Activated CD4-positive, alpha-beta T cell treated with anti-CD3 and anti-CD28 coated beads, Interleukin-10, Interleukin-2, amounts not matched to agents 100 ng/mL and 50 ng/mL, durations not matched to agents 16 hours and 8 hours (primary cell): ENCODE measurements at places on chromosomes 13 and 19.
A peak's percentile ranks its signal among the peaks of the same experiment; 100 is the strongest.

DNA sequence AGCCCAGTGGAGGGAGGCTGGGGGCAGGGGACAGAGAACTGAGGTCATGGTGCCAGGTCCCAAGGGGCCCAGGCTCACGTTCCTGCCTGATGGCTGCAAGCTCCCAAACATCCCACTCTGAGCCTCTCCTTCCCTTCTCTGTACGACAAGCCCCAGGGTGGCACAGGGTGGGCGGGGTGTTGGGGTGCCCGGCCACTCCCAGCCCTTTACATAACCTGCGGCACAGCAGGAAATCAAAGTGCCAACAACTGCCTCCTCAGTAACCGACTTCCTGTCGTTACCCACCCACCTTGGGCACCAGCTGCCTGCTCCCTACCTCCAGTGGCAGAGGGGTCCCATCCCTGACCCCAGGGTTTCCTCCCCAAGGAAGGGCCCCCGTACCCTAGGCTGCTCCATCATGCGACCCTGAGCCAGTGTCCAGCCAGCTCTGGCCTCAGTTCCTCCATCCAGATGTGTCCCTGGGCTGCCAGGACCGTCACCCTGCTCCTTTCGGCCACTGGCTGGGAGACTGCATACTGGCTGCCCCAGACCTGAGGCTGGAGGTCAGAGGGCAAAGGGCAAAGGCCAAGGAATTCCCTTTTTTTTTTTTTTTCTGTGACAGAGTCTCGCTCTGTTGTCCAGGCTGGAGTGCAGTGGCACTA lies 27.7 kb upstream of the NFIC start:
- peak; percentile 59 for DNase-seq

DNA sequence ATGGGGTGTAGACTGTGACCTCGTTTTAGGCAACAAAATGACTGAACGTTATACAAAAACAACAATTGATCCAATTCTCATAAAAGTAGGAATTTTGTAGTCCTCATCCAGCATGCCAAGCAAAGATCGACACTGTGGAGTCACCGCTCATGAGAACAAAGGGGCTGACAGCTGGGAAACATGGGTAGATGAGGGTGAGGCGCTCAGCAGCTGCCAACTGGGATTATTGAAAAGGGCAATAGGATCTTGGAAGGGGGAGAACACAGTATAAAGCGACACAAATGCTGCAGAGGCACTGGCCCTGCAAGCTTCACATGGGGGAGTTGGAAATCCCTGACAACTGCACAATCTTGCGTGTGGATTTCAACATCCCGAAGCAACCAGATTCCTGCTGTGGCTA lies 5.4 kb upstream of the ZNF765 start:
- no peak for DNase-seq

DNA sequence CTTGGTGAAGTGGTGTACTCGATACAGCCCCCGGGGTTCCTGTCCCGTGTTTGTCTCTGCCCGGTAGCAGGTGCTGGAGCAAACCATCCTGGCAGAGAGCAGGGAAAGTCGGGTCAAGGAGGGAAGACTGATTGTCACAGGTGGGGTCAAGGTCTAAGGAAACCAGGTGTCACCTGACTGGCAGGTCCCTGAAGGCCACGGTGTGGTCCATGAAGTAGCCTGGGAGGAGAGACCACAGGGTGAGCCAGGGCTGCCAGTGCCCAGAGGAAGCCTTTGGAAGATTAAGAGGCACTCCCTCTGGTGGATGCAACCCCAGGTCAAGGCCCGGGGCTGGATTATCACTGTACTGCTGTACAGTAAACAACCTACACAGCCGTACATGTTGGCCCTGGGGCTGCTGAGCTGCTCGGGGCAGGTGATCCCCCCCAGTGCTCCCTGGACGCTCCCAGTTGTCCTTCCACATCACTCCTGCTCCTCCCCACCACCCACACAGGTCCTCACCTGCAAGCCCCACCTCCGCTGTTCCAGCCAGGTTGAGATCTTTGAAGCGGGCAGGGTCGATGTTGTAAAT lies 6.0 kb upstream of the CCER2 start:
- no peak for DNase-seq

DNA sequence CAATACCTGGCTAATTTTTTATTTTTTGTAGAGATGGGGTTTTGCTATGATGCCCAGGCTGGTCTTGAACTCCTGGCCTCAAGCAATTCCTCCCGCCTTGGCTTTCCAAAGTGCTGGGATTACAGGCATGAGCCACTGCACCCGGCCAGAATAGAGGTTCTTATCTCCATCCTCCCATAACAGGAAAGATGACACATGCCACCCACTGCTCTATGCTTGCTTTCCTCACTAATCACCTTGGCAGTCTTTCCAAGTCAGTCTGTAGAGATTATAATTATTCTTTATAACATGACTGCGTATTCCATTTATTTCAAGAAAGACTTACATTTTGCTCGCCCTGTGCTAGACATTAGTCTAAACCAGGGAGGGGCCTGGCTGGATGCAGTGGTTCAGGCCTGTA lies 6.7 kb downstream of the VAV1 start:
- DNase-seq, result no peak

- DNase-seq, result no peak
Observed at GRCh38 chr13:91740756-91741155, 342.3 kb downstream of the GPC5 start.

DNA sequence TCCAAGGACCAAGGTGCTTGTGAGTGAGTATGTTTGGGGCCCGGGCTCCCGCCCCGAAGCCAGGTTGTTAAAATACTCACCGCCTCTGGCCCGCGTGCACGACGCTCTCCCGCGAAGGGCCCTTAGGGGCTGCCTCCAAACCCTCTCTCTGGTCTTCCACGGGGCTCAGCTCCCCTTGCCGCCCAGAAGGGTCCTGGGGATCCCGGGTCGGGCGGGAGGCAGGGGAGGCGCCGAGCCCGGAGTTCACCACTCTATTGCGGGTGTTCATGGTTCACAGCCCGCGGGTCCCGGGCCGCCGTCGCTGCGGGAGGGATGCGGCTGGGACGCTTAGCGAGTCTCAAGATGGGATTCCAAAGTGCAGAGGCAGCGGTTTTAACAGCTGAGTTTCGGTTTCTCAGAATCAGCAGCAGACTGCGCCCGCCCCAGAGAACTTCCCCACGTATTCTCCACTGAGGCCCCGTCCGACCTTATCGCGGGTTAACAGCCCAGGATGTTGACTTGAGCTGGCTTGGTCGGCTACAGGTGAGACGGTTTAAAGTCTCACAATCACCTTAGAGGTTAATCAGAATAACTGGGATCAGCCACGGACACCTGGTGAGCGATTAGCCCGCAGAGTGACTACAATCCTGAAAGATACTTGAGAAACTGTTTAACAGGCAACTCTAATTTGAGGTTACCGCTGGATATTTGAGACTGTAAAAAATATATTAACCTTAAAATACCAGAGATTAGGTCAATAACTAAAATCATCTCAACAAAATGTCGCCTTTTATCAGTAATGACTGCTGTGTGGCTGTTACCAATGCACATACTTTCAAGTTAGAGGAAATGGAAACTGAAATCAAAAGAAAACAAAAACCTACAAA lies at the start of gene EPSTI1:
Gene EPSTI1 (minus strand): TSS at position 344 of the 866 bp plus-strand sequence. CDS start 76 bp downstream, at position 268.
- DNase-seq, result peak; percentile 87

DNA sequence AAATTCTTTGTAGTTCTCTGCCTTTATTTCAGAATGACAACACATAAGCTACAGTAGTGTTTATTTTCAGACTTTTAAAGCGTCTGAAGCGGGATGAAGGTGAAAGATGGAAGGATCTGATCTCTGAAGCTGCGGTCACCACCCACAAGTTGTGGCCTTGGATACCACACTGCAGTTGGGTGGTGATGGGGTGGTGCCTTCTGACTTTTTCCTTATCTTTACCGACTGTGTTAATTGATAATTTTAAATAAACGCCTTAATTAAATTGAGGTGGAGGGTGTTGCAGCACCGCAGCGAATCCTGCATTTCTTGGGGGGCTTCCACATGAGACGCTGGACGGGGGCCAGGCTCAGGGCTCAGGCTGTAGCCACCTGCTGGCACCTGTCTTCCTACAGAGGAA lies 1.3 kb downstream of the TFDP1 start:
- peak; percentile 31 for DNase-seq

DNA sequence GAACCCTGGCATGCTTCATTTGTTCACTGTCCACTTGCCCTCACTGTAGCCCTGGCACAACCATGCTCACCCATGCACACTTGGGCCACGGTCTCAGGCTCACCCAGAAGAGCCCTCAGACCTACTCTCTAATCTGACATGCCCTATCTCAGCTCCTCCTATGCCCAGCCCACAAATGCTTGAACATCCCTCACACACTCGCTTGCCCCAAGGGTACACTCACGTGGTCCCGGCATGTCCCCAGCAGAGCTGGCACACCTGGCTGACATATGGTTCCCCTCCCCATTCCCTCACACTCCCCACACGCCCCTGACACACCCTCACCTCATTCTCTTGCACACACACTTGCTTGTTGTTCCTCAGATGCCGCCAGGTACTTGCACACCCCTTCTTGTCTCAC lies 55.7 kb downstream of the MAP4K1 start:
- DNase-seq, result no peak
